ENCODE measurements at places on chromosomes 11 and 22. TPM values are rescaled to one million over a fixed set of nuclear protein-coding genes. Genes with fewer than 3 reads are reported as not detected.

The CREB3L1 gene
- 10.9 TPM for total RNA-seq

DNA sequence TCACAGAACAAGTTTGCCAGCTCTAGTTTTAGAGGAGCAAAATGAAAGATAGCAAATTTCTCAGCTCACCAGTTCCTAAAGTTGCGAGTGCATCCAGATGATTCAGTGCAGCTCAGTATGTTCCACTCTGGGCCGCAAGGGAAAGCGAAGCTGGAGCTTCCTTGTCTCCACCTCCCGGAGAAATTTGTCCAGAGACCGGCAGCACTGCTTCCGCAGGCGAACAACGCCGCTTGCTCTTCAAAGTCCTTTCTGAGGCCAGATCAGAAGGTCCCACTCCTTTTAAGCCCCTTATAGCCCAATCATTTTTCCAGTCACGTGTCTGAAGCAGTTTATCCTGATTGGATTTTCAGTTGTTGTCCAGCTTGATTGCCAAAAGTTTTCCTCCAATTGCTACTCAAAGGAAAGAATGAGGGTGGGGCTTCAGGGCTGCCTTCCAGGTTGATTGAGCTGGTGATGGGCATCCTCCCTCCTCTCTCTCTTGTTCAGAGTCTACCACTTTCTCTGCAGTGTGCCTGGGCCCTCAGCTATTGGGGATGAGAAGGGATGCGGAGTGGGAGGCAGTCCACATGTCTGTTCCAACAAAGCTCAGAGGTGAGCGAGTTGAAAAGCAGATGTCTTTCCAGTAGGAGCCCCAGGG lies at the start of gene ZNF280A:
Gene ZNF280A, minus strand, starts transcription at position 251 of the 637 bp plus-strand sequence. CDS start 4,640 bp downstream, outside the sequence.
- H3K27me3 ChIP-seq, result peaks cover 91% of the 10 kb centered on the region
- H3K4me3 ChIP-seq, result no peak within 1 kb of the TSS
- no peak within 1 kb of the TSS for H3K27ac ChIP-seq
- peaks cover 14% of the 10 kb centered on the region for H3K4me1 ChIP-seq
- no peak for DNase-seq

DNA sequence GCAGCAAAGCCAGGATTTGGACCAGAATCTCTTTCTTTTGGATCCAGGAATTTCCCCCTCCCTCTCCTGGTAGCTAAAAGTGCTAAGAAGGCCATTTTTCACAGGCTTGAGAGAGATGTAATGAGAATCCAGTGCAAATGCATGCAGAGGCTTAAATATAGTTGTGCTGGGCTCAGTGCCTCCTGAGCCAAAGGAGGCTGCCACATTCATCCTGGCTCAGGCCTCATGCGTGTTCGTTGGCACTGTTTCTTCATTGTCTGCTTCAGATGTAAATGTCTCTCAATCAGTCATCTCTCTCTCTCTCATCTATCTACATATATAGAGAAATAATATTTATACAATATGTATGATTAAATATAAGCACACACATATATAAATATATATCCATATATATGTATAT lies 83.6 kb downstream of the INSC start:
- no peak overlapping the region for H3K4me3 ChIP-seq
- no peaks in the 10 kb centered on the region for H3K36me3 ChIP-seq
- no peak overlapping the region for H3K27ac ChIP-seq
- DNase-seq, result no peak
- no peaks in the 10 kb centered on the region for H3K4me1 ChIP-seq

DNA sequence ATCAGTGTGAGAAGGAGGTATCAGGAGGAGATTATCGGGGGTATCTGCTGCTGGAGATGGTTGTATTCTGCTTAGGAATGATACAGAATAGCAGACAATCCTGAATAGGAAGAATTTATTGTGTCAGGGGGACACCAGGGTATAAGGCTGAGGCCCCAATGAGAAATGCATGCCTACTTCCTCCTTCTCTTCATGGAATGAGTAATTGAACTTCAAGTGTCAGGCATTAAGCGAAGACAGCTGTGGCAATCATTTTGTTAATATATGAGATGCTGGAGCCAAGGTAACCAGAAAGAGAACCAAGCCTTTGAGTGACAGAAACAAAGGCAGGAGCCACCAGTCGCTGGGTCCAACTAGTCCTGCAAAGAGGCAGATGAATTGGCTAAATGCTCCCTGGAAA lies 49.1 kb downstream of the KIRREL3 start:
- no peak for DNase-seq
- peaks cover 3% of the 10 kb centered on the region for H3K27me3 ChIP-seq
- H3K27ac ChIP-seq, result no peak overlapping the region
- H3K4me1 ChIP-seq, result peaks cover 3% of the 10 kb centered on the region
